ENCODE measurements at places on chromosomes 16 and 17. TPM values are rescaled to one million over a fixed set of nuclear protein-coding genes. Genes with fewer than 3 reads are reported as not detected.

DNA sequence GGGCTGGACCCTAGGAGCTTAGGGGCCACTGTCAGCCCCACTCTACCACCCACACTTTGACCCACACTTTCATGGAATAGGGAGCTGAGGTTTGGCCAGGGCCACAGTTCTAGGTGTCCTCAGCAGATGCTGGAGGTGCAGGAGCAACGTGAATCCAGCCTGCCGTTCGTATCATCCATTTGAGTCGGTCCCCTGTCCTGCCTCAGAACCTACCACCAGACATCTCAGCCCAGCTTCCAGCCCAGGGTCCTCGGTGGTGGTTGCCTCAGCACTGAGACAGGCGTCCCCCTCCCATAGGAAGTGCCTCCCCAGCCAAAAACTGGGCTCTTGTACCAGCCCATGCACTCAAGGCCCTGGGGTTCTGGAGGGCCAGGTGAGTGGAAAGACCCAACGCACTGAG is 359 bp upstream of the ITGAE start:
- no peak for DNase-seq

DNA sequence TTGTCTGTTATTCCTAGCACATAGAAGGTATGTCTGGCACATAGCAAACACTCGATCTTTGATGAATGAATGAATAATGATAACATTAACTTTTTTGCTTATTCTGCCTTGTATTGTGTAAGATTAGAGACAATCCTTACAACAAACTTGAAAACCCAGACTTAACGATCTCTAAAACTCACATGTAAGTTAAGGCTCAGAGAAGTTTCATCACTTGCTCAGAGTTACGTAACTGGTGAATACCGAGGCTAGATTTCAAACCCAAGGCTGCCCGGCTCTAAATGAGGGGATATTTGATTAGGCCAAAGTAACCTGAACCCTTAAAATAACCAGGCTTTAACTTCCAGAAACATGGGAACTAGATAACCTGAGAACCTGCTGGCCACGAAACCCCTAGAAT is 22.3 kb downstream of the CAPNS2 start:
- DNase-seq = no peak

- DNase-seq = no peak
These were observed 1.9 kb upstream of the SNAI3 start for GRCh38 chr16:88688013-88688778.

DNA sequence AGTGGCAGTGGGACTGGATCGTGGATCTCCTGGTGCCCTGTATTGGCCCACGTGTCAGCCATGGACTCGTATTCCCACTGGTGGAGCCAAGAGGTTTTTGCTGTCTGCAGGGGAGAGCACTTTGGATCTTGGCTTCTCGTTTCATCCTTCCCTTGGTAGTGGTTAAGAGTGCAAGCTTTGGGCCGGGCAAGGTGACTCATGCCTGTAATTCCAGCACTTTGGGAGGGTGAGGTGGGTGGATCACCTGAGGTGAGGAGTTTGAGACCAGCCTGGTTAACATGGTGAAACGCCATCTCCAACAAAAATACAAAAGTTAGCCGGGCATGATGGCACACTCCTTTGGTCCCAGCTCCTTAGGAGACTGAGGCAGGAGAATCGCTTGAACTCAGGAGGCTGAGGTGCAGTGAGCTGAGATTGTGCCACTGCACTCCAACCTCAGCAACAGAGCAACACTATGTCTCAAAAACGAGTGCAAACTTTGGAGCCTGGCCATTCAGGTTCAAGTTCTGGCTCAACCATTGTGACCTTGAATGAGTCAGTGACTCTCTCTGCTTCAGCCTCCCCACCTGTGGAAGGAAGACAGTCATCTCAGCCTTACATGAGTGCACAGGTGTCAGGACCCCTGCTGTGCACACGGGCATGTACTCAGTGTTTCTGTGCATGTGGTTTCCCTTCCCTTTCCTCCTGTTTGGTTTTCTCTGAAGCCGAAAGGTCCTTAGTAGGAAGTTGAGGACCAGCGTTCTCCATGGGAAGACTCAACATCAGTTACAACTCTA is 57.4 kb downstream of the PLCG2 start:
- DNase-seq = no peak

GRCh38 chr16:78269256-78269655 is 169.8 kb downstream of the WWOX start:
- no peak for DNase-seq

GRCh38 chr17:1713878-1714426 is 3.8 kb upstream of the TLCD2 start:
- no peak for DNase-seq

The GP1BA gene
- not detected for total RNA-seq

- no peak for DNase-seq
These were observed 7.6 kb upstream of the HNF1B start for GRCh38 chr17:37752482-37752881.

DNA sequence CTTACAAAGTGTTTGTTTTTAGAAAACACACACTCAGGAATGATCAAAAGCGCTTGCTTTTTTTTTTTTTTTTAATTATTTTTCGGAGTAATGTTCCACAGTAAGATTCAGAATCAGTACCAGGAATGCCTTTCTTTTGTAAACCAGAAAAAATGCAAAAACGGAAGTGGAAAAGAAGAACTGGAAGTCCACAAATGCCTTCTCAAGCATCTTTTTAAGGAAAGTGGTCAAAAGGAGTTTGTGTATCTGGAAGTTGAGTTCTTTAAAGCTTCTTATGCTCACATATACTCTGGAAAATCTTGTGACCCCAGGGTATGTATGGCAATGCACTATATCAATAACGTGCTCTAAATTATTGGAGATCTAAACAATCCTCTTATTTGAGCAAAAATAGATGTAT is 126.0 kb downstream of the ABCA8 start:
- no peak for DNase-seq

DNA sequence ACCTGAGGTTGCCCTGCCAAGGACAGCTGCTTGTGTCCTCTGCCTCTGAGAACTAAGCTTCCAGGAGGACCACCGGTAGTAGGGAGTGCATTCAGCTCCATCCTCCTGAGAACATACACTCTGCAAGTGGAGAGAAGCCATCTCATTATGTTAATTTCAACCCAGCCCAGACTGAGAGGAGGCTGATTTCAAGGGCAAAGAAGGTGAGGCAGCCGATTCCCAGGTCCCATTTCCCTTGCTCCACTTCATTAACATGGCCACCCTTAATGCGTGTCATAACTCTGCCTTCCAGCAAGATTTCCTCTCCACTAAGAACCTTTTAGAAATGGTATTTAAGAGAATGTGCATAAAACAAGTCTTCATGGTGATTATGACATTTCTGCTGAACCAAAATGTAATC is 72.5 kb downstream of the CDH13 start:
- DNase-seq = no peak

DNA sequence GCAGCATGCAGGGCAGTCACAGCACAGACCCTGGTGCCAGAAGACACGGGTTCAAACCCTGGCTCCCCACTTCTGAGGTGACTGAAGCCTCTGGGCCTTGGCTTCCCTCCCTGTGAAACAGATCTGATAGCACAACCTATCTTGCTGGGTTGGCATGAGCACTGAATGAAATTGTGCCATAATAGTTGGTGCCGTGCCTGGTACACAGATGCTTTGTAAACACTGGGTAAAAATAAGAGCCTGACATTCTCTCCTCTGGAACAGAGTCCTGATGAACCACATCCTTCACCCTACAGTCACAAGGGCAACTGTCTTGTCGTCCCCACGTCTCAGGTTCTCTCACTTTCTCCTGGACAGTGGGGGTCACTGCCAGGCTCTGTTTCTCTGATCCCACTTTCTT is 35.7 kb downstream of the NOS2 start:
- no peak for DNase-seq

DNA sequence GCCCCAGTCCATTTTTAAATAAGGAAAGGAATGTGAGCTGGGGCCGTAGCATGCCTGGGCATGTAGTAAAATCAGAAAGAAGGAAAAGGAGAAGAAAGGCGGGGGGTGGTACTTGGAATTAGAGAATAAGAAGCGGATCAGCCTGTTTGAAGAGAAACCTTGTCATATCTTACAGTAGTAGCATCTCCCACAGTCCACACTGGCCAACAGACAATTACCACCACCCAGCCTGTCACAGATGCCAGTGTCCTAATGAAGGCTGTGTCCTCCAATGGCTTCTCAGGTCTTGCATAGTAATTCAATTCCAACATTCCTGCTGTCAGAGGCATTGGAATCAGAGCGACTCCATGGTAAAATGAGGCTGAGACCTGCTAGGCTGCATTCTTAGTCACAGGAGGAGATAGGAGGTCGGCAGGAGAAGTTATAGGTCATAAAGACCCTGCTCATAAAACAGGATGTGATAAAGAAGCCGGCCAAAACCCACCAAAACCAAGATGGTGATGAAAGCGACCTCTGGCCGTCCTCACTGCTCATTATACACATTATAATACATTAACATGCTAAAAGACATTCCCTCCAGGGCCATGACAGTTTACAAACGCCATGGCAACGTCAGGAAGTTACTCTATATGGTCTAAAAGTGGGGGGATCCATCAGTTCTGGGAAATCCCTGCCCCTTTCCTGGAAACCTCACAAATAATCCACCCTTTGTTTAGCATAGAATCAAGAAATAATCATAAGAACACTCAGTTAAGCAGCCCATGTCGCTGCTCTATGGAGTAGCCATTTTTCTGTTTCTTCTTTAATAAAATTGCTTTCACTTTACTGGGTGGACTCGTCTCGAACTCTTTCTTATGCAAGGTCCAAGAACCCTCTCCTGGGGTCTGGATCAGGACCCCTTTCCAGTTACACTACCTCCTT is 9.6 kb upstream of the AKAP10 start:
- DNase-seq = no peak

DNA sequence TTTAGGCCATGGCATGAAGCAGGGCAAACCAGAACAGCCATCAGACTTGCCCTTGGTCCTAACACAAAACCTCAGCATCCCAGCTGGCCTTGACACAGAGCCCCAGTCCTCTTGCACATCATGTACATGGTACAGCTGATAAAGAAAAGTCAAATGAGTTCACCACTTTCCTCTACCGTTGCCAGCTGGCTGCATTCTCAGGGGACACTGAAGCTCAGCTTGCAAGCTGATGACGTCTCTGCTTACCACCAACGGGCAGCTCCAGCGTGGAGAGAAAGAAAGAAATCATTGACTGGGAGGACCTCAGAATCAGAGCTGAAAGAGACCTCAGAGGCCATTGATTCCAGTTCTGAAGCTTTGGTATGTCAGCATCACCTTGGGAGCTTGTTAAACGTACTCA is 80.7 kb upstream of the CES5A start:
- DNase-seq = no peak

DNA sequence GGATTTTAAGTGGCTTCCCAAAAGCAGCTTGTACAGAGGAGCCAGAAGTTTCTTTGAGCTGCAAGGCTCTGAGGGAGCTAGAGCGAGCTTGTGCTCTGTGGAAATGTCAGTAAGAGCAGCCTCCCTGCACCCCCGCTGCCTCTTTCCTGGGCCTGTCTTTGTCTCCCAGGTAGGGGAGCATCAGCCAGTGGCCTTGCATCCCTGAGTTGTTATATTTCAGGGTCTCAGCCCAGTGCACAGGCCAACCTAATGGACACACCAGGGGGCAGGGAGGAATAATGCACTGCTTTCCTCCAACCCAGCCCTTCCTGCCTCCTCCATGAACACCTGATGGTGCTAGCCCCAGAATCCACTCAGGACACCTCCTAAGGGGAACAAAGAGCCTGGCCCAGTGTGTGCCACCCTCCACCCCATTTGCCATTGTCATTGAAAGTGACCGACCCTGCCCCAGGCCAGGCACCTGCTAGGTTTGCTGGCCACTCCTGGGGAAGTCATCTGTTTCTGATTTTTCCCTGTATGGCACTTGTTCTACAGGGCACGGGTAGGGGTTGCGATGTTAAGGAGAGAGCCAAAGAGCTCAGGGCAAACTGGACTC is 6.3 kb downstream of the TPPP3 start:
- DNase-seq = no peak
